ENCODE measurements at places on chromosomes 16 and 17.
A peak's percentile ranks its signal among the peaks of the same experiment; 100 is the strongest.

- peak; percentile 98 for DNase-seq
Measured at GRCh38 chr16:67846320-67847063, at the start of gene NUTF2. Gene NUTF2, plus strand, starts transcription at chr16:67846933. Its CDS starts 18,198 bp downstream, at chr16:67865131.

DNA sequence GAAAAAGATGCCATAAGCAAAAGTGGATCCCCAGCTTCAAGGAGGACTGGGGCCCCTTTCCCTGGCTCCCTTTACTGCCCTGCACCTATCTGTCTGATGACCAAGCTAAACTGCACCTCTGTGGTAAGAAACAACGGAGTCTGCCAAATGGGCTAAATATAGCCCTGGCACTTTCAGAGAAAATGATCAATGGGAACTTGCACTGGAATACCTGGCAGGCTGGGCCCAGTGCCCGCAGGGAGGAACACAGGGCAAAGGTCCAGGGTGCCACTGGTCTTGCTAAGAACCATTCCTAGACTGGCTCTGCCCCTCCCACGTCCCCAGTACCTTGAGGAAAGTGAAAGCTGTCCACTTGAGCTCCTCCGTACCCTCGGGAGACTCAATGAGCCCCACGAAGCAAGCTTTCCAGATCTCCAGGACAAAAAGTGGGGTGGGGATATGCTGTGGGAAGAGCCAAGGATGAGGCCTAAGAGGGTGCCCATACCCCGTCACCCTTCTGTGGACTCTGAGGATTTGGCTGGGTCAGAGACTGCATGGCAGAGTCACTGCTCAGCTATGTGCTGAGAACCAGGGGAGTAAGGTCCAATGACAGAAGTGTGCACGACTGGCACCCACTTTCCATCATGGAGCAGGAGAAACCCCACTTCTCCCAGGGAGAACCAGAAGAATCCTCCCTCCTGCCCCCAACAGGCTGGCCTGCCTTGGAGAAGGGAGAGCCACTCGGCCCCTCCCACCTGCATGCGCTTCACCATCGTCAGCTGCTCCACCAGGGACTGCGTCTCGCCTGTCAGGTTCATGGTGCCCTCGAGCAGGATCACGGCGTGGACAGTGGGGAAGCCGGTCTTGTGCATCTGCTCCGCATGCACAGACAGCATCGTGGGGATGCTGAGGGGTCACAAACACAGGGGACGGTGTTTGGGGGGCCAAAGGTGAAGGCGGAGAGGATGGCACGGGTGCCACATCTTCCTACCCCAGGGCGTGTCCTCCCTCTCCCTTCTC is 17.4 kb downstream of the CSF3 start:
- DNase-seq, result no peak

DNA sequence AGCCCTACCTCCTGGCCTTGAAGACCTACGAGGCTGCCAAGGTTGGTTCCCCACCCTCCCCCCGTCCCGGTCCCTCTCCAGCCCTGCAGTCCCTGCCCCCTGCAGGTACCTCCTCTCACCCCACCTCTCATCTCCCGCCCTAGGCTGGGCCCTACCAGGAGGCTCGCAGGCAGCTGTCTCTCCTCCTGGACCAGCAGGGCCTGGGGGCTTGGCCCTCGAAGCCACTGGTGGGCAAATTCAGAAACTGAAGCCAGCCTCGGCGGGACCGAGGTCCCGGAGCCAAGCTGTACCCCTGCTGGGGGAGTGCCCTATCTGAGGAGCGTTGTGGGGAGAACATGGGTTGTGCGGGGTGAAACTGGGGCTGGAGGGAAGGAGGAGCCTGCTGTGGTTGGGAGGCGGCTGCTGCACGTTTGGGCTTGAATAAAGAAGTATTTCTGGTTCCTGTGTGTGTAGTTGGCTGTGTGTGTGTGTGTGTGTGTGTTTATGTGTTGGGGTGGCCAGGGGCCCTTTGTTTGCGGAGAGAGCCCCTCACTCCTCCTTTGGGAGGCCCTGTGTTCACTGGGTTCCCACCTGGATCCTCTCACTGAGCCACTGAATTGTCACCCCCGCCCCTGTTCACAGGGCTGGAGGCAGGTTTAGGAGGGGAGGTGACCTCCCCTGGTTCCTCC is 5.9 kb downstream of the ADAD2 start:
- DNase-seq, result no peak

DNA sequence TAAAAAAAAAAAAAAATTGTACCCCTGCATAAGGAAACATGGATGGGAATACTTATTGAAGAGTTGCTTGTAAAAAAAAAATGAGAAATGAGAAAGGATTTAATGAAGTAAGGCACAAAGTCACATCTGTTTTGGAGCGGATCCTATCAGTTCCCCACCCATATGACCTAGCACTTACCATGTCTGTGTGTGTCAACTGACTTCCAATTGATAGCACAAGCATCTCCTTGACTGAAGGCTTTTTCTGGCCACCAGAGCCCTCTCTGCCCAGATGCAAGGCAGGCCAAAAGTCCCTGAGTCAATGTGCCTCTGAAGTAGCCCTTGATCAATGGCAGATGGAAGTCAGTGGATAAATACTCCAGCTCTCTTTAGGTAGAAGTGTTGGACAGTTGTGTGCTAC is 13.4 kb upstream of the NLK start:
- no peak for DNase-seq

GRCh38 chr16:25171390-25171789 is 45.4 kb upstream of the AQP8 start:
- no peak for DNase-seq

DNA sequence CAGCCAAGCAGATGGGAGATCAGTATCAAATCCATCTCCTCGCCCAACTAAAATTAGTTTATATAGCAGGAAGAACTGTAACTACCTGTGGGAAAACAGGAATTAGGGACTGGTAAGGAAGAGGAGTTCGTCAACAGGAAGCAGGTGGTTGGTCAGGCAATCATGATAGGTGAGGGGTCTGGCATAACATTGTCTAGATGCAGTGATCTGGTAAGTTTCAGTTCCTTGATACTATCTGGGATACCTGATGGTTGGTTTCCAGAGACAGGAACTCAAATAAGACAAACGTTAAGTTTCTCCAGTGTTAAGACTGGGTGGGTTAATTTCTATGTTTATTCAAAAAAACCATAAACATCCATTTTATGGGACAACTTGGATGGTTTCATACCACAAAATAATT is 53.8 kb downstream of the CEP112 start:
- DNase-seq, result no peak

- DNase-seq, result peak; percentile 64
Measured at GRCh38 chr17:19781488-19782458, 33.7 kb upstream of the ALDH3A1 start.

DNA sequence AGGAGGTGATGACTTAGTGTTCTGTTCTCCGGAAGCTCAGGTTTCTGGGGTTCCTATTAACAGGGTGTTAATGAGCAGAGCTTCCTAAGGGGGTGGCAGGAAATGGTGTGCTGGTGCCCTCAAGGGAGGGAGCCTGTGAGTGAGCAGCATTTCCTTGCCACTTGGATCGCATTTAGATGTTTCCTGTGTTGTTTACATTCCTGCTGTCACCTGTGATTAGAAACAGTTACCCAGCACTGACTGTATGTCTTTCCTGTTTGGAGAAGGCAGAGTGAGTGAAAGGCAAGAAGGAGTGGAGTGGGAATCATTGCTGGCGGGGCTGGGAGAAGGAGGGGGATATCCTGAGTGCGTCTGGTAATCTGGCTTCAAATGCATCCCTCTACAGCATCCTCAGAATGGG is 214.6 kb downstream of the CCDC182 start:
- DNase-seq, result no peak

GRCh38 chr17:42133461-42134041 is 10.9 kb downstream of the HSPB9 start:
- DNase-seq, result no peak

DNA sequence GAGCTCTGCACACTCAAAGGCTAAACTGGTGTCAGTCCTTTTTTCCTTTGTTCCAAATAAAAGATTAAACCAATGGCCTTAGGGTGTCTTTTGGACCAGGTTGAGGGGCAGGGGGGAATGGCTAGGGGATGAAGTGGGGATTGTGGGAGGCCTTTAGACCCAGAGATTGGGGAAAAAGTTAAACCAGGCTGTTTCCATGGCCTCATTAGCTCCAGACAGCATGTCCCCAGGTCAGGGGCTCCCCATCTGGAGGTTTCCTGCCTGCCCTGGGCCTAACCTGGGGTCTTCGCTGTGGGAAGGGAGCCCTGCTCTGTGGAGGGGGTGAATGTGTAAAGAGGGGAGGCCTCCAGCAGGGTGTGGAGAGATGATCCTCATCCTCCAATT is 10.3 kb downstream of the FKBP10 start:
- no peak for DNase-seq

DNA sequence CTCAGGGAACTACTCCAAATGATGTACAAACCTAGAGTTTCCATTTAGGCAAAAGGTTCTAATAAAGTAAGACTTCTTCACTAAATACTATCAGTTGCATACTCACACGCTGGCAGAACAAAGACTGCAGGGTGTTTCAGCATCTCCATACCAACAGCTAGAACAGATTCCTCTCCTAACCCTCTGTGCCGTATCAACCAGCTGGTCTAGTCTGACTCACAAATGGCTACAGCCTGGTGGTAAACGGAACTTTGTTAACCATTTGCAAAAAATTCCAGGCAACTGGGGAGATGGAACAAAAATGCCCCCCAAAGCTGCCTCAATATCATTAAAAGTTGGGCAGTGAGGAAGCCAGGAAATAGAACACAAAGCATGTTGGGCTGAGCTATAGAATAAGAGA is 217.1 kb downstream of the GRIN2A start:
- DNase-seq, result no peak

GRCh38 chr17:73962308-73962707 is 241.2 kb upstream of the RPL38 start:
- no peak for DNase-seq

- peak; percentile 25 for DNase-seq
Measured at GRCh38 chr17:33049781-33050414, 58.3 kb downstream of the SPACA3 start.

- no peak for DNase-seq
Measured at GRCh38 chr16:86075488-86075785, 176.5 kb downstream of the IRF8 start.

- DNase-seq, result no peak
Measured at GRCh38 chr17:1737531-1738291, 5.0 kb upstream of the SERPINF2 start.

- no peak for DNase-seq
Measured at GRCh38 chr17:37037590-37038155, 88.9 kb downstream of the AATF start.

DNA sequence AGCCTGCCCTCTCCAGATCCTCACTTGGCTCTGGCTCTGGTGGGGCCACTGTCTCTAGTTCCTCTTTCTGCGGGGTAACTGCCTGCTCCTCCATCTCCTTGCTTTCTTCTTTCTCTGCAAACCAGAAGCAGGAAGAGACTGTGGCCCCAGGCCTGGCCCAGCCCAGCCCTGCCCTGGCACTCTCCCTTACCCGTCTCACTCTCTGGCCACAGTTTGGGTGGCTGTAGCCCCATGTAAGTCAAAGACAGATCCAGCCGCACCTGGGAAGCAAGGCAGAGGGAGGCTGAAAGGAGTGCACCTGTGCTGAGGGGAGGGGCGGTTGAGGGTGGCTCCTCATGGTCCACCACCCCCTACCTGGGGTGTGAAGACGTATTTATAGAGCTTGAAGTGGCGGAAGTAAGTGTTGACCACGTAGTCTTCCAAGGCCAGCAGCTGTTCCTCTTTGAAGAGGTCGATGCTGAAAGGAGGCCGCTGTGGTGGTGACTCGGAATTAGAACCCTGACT is 2.8 kb downstream of the CFAP119 start:
- DNase-seq, result no peak

DNA sequence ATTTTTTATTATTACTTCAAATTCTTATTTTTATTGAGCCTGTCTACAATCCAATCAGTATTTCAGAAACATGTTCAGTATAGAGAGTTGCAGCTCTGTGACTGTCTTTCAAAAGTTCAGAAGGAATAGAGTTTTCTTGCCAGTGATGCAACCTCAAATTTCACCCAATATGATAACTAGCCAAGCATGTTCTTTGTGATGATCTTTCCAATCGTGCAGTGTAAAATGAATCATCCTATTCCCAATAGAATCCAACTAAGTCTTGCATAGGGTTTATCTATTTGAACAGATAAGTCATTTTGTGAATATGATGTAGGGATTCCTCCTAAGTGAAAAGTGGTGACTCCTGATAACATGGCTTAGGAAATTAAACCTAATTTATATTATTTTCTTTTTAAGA is 937.8 kb downstream of the KCNJ2 start:
- DNase-seq, result no peak

DNA sequence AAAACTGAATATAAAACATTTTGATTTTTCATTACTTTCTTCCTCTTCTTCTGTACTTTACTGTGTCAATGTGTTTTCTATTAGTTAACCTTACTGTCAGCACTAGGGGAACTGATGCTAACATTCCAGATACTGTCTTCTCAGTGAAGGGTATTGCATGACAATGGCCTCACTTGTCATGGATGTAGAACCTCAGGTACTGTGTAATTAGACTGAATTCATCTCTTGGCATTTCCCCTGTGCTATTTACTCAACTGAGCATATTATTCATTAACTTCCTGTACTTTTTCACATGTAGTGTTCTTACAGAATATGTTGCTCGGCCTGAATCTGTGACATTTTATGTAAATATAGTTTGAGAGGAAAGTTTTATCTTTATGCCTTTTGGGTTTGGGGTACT is 237.0 kb downstream of the CA10 start:
- no peak for DNase-seq

GRCh38 chr17:1834380-1835149 is 4.8 kb downstream of the RPA1 start:
- DNase-seq, result peak; percentile 75

DNA sequence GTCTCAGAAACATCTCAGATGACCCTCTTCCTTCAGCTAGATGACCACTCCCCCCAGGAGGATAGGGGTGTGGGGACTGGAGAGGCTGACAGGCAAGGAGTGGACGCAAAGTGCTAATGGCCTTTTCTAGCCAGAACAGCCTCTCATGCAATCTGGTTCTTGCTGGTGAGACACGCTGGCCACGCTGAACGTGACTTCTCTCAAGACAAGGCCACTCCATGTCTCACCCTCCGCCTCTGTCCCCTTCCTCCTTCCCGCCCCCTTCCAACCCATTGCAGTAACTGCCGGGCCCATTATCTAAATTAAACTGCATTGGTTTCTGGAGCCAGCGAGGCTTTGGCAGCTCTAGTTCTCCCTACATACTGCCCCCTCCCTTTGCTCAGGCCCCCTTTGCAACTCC is 9.5 kb downstream of the CACNA1G start:
- no peak for DNase-seq

GRCh38 chr17:45061606-45062205 is 589 bp downstream of the NMT1 start:
- no peak for DNase-seq

- DNase-seq, result no peak
Measured at GRCh38 chr17:14452856-14453255, 152.0 kb downstream of the HS3ST3B1 start.

DNA sequence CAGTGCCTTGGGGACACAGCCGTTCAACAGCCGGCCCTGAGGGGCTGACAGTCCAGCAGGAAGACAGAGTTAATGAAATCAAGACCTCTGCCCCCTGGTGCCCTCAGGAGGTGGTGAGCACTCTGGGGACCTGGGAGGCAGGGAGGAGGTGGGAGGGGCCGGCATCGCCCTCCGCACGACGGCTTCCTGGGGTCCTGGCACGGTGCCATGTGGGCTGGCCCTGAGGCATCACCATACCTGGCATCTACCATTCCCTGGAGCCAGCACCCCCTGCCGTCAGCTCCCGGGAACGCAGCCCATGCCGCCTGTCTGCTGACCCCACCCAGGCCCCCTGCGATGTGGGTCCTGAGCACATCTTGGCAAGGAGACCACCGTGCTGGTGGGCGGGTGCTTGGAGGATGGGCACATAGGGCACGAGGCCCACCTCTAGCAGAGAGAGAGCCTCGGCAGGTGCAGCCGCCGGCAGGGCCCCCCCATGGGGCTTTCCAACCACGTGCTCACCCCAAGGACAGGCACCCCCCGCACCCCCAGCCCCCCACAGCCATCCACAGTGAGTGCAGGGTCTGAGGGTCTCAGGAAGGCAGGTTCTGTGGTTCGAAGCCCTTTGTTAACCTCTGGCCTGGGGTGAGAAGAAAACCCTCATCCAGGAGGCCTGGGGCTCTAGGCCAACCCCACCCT is 52.5 kb downstream of the ZFPM1 start:
- DNase-seq, result peak; percentile 34
